ENCODE measurements at places on chromosomes 13 and 19.

DNA sequence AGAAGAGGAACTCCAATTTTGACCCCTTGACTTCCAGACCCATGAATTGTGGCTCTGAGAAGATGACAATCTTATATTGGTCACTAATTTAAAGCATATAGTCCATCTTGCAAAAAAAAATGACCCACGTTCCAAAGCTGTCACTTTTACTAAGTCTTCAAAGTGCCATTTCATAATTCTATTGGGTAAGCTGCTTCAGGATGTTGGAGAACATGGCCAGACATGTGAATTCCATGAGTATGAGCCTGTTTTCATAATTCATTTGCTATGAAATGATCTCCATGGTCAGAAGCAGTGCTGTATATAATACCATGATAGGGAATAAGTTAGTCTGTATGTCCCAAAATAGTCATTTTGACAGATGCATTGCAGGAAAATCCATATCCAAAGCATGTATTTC is 1787.3 kb downstream of the SLITRK5 start:
- no peak for DNase-seq

- DNase-seq: no peak
Measured at GRCh38 chr13:43545317-43545874, 241.4 kb downstream of the ENOX1 start.

- no peak for DNase-seq
Measured at GRCh38 chr13:111946214-111946613, 120.7 kb upstream of the SOX1 start.

- DNase-seq: no peak
Measured at GRCh38 chr19:6533746-6534418, 3.1 kb downstream of the TNFSF9 start.

- no peak for DNase-seq
Measured at GRCh38 chr13:28849441-28849840, 29.3 kb downstream of the MTUS2 start.

DNA sequence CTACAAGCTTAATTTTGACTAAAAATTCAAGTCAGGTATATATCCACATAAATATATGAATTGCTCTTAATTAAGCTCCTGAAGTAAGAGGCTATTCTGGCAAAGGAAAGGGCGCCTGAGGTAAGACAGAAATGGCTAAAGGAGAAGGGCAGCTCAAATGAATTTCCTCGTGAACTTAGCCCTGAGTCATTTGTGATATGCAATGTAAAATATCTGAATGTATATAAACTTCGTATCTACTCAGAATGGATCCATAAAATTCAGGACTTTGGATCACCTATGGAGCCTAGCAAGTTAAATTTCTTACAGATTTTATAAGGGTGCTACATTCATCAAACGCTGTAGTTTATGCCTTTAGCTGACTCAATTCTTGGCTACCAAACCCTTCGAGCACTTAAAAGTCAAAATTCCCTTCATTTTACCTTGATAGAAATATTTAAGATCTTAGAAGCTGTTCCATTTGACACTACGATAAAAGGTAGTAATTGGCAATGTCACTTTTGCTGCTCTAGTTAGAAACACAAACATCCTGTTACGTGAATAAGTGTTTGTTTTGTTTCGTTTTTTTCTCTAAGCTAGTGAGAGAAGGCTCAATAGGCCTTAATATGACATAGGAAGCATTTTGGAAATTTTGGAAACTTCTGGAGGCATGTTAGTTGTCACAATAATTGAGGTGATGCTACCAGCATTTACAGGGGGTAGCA is 69.2 kb downstream of the DIAPH3 start:
- no peak for DNase-seq

DNA sequence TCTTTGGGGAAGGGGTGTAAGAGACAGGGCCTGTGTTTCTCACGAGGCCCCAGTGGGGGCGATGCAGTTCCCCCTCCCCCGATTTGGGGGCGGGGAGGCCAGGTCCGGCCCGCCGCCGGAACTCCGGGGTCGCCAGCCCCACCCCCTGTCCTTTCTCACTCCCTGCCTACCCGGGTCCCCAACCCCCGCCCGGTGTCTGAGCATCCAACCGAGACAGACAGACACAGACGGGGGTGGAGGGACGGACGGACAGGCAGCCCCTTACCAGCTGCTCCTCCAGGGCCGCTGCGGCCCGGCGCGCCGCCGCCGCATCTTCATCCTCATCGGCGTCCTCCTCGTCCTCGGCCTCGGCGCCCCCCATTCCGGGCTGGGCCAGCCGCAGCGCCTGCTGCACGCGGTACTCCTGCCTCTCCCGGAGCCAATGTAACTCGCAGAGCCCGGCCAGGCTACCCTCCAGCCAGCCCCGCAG is 397 bp downstream of the DACT3 start:
- no peak for DNase-seq

DNA sequence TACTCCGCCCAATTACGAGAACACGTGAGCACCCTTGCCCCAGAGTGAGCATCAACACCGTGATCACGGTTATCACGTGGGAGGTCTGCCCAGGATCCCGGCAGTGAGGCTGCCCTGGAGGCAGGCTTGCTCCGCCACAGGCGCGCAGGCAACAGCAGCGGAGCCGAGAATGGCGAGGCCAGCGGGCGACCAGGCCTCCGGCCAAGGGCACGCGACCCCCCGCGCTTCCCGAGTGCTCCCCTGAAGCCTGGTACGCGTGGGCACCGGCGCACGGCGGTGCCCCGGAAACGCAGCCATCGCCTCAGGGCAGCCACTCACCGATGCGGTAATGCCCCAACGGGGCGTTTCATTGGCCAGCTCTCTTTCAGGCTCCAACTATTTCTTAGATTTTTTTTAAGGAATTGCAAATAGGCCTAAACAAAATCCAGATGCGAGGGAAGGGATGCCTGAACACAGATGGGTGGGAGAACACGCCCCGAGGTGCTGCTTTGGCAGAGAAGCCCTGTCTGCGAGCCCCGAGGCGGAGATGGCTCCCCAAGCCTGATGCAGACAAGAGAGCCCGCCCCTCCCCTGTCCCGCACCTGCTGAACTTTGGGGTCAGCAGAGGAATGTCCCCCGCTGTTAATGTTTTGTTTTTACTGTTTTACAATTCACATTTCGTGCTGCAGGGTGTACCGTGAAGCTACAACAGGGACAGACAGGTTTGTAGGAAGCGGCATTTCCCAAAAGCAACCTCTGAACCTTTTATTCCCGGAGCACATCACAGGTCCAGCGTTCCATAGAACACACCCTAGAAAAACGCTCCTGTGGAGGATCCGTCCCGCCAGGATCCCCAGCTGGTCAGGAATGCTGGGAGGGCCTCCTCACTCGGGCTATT is 132.7 kb downstream of the ZDHHC20 start:
- DNase-seq: peak; percentile 58

DNA sequence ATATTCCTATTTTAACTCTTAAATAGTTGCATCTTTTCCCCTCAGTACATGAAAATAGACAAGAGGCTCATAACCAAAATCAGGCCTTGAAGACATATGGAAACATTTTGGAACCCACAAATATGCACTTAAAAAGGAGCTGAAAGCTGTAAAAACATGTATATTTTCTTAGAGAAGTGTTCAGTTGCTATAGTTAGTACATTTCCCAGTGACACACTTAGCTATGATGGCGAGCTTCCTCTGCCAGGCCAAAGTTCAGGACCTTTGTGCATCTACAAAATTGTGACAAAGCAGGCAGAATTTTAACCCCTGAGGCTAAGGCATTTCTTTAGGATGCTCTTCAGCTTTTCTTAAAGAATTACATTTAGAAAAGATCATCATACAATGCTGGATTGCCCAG is 54.5 kb downstream of the RCBTB2 start:
- DNase-seq: no peak

- DNase-seq: peak; percentile 50
Measured at GRCh38 chr19:48244281-48244680, 11.4 kb downstream of the CARD8 start.

DNA sequence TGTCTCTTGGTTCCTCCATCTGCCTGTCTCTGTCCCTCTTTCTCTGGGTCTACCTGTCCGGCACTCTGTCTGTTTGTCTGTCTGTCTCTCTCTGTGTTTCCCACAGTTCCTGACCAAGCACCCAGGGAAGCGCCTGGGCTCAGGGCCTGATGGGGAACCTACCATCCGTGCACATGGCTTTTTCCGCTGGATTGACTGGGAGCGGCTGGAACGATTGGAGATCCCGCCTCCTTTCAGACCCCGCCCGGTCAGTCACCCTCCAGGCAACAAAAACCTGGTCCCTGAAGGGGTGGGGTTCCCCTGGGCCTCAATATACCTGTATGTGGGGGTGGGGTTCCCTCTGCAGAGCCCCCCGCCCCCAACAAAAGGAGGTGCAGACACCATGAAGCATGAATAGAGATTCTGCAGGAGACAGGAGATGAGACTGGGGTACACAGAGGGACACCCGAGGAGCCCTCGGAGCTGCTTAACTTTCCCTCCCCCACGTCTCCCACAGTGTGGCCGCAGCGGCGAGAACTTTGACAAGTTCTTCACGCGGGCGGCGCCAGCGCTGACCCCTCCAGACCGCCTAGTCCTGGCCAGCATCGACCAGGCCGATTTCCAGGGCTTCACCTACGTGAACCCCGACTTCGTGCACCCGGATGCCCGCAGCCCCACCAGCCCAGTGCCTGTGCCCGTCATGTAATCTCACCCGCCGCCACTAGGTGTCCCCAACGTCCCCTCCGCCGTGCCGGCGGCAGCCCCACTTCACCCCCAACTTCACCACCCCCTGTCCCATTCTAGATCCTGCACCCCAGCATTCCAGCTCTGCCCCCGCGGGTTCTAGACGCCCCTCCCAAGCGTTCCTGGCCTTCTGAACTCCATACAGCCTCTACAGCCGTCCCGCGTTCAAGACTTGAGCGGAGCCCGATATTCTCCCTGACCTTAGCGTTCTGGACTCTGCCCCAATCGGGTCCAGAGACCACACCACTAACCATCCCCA is 2.6 kb upstream of the CACNG7 start:
- peak; percentile 74 for DNase-seq

- no peak for DNase-seq
Measured at GRCh38 chr13:73985783-73986182, 148.4 kb downstream of the KLF12 start.

DNA sequence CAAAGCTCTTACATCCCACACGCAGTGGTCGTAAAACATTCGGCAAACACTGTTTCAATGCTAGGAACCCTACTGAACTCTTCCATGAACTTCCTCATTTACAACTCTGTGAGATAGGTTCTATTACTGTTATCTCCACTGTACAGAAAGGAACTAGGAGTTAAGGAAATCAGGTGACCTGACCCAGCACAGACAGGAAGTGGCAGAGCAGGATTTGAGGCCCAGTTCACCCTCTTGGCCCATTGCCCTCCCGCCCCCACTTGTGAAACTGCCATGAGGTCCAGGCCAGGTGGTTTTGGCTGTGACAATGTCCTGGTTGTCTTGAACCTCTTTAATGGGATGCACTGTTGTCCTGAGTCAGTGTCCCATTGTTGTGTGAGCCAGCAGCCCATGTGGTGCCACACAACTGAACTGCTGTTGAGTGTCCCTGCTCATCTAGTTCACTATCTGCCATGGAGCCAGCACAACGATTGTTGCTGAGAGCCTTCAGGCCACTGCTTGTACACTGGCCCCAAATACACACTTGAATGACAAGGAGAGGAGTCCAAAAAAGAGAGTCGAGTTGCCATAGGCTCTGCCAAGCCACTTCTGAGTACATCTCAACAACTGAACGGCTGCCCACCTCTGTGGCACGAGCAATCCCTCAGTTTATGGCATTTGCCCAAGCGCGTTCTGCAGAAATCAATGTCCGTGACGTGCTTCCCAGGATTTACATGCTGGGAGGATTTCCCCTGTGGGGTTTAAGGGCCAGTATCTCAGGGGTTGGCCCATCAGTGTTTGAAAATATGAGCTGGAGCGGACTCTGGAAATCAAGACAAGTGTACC is 484.6 kb downstream of the TSHZ3 start:
- DNase-seq: no peak

GRCh38 chr19:8306235-8307054 is 1.7 kb downstream of the CD320 start:
- DNase-seq: no peak

DNA sequence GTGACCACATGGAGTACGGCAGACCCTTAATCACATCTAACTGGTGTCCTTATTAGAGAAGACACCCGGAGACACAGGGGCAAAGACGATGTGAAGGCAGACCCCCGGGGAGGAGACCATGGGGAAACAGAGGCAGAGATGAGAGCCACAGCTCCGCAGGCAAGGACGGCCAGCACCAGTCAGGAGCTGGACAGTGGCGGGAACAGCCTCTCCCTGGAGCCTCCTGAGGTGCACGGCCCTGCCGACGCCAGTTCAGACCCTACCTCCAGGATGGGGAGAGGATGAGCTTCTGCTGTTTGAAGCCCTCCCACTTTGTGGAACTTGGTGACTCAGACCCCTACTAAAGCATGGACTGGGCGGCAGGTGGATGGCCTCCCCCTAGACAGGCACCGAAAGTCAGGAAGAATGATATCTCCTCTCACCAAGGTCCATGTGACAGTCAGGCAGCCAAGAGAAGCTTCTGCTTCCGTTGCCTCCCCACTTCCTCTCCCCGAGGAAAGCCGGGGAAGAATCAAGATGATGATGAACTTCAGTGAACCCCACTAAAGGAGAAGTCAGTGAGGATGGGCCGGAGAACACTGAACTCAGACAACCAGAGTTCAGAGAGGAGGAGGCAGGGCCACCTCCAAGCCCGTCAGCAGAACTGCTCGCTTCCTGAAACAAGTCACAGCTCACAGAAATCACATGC is 25.4 kb downstream of the RAB20 start:
- no peak for DNase-seq

DNA sequence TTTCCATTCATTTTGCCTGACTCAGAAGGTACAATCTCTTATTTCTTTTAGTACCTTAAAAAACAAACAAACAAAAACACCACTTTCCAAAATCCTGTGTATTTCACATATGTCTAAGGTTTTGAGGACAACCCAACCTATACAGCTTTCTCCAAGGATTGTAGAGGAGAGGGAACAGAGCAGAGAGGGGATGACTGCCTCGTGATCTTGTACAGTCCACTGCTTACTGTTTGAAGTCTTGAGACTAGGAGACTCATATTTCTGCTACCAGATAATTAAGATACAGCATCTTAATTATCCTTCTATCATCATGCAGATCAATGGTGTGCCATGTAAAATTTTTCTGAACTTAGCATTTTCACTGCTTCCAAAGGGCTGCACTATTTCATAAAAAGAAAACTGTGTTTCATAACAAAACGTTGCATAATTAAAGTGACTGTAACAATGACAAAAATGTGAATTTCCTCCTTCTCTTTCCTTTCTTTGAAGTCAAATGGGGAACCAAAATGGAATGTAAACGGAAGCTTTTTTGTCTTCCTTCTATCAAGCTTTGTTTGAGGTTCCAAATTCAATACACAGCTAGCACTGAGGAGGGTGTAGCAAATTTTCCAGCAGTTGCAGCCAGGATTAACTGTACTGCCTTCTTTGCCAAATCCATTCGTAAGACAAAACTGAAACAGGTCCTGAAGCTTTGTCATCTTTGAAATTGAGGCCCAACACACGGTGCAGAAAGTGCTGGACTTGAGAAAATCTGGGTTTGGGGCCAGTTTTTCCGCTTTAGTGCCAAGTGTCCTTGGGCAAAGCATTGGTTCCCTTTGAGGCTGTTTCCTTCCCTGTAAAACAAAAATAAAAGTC is 34.9 kb upstream of the RCBTB2 start:
- no peak for DNase-seq

DNA sequence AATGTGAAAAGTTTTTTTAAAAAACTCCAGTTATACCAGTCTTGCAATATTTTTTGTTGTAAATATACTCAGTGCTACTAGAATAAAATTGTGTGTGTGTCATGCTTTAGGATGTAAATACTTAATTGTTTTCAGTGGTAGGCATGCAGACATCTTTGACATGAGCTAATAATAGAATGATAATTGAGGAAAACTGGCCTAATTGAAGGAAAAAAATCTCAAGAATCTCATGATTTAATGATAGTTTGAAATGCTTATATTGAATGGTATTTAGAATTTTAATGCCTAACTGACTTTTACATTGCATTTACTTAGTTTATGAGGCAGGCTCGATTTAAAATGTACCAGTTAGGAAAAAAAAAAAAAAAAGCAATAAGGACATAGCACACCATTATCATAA is 3.2 kb upstream of the MAB21L1 start:
- DNase-seq: no peak
